ENCODE measurements at places on chromosomes 12 and 14.

GRCh38 chr12:100168562-100168961 lies 25.9 kb upstream of the BLTP3B start:
- DNase-seq, result no peak

- no peak for DNase-seq
Observed at GRCh38 chr12:121212875-121213274, 2.9 kb downstream of the P2RX4 start.

DNA sequence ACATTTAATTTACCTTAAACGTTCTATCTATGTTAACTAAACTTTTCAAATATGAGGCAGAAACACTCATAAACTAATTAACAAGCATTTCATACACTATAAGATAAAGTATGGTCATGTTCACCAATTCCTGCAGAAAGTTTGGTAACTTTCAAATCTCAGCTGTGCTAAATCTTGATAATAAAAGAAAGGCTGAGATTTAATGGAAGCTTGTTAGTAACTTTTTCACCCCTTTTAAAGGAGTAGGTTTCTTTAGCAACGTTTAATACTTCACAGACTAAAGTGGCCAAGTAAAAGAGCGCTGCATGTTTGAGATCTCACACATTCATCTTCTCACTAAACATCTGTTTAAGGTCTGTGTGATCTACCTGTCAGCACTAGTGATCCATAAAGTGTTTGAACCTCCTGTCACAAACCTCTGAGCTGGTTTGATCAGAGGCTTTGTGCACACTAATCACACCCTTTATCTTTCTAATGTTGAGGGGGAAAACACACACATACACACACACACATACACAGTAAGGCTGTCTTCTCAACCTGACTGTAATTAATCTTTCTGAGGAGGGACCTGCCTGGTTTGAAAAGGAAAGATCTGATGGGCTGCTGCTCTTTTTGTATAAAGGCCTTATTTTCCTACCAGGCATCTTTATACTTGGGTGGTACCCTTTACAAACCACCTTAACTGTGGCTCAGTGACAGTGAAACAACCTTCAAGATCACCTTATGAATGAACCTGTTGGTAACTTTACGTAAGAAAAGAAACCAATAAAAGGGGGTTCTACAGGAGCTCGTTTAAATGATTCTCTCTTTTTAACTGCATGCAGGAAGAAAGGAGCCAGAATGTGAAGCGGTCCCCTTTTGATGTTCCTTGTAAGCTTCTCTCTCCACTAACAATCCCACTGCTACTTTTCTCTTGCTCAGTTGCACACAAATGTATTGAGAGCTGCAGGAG lies 244.2 kb downstream of the SOX5 start:
- no peak for DNase-seq

DNA sequence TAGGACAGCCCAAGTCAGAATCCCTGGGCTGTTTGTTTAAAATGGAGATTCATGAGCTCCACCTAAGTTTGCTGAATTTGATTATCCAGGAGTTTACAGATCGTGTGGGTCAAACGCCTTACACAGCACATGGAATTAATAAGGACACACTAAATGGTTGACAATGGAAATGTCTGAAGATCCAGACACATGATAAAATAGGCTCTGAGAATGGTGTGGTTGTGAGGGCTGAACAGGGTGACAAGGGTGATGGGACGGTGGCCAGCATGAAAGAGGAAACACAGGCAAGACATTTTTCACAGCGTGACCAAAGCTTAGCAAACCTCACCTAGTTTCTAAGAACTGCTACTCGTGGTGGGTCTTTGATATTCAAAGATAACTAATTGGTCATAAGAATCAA lies 12.5 kb downstream of the VWF start:
- DNase-seq, result no peak

GRCh38 chr12:49733219-49734017 lies 7.9 kb upstream of the TMBIM6 start:
- no peak for DNase-seq

- no peak for DNase-seq
Observed at GRCh38 chr12:15115434-15115833, 105.8 kb downstream of the RERG start.

DNA sequence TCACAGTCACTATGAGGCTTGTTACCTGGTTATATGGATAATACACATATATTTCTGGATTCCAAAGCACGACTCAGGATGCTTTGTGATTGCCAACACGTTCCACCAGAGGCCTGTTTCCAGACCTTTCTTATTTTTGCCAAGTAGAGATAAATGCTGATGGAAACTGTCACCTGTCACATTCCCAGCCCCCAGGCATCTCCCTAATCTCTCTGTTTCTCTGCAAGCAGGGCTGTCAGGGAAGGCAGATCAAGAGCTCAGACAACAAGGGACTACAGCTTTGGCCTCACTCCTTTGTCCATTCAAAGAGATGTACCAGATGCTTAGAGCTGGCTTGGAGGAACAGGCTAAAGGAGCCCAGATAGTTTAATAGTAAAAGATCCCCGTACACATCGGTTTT lies 21.8 kb upstream of the DDHD1 start:
- DNase-seq, result no peak

DNA sequence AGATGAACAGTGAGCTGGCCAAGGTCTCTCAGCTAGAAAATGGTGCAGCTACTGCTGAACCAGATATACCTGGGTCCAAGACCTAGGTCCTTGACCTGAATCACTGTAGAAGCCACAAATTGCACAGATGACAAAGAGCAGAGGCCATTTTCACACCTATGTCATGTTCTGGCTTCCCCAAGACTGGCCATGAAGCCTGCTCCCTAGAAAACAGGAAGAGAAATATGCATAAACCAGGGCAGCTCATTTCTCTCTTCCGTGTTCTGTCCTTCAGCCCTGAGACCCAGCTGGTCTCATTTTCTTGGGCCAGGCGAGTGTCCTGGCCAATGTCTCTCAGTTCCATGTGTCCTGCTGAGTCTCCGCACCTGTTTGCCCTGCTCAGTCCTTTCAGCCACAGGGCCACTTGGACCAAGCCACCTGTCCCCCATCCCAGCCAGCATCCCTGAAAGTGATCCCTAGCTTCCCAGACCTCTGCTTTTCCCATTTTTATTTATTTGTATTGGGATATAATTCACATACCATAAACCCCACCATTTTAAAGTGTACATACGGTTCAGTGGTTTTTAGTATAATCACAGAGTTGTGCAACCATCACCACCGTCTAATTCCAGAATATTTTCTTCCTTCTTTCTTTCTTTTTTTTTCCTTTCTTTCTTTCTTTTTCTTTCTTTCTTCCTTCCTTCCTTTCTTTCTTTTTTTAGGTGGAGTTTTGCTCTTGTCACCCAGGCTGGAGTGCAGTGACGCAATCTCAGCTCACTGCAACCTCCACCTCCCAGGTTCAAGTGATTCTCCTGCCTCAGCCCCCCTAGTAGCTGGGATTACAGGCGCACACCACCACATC lies 27.0 kb downstream of the P2RX7 start:
- DNase-seq, result no peak

DNA sequence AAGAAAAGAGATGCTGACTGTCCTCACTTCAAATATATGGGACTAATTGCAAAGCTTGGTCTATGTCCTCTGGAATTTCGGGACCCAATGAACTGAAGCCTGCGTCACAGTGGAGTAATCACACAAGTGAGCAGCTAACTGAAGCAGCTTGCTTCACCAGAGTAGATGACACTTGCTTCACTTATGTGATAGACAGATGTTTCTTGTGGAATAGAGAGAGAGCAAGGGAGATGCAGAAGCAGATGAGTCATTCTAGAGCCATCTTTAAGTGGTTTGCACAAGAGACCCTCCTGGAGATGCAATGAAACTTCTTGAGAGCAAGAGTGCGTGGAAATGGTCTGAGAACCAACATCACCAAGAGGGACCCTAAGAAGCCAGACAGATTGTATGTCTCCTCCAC lies 1537.1 kb upstream of the FLRT2 start:
- no peak for DNase-seq

DNA sequence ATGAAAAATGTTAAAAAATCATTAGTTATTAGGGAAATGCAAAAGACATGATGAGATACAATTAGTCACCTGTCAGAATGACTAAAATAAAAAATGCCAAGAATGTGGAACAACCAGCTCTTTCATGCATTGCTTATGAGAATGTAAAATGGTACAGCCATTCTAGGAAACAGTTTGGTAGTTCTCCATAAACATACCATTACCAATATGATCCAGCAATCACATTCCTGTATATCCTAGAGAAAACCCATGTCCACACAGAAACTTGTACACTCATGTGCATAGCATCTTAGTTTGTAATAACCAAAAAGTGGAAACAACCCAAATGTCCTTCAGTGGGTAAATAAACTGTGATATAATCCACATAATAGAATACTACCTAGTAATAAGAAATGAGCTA lies 245.7 kb downstream of the FUT8 start:
- DNase-seq, result no peak

- no peak for DNase-seq
Observed at GRCh38 chr12:127980585-127980984, 286.4 kb upstream of the TMEM132C start.

DNA sequence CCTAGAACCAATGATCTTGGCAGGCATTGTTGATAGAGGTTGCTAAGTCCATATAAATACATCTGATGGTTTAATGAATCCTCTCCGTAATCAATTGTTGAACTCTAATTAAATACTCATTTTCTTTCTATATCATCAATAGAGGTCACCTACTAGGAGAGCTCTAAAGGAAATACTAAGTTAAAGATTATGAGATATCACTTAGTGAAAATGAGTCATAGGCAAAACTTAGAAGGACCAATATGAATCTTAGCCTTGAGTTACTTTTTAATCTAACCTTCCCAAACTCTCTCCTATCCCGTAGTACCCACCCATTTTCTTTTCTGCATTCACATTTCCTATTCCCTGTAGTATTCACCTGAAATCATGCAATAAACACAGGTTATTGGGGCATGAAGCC lies 50.2 kb downstream of the MBIP start:
- no peak for DNase-seq

DNA sequence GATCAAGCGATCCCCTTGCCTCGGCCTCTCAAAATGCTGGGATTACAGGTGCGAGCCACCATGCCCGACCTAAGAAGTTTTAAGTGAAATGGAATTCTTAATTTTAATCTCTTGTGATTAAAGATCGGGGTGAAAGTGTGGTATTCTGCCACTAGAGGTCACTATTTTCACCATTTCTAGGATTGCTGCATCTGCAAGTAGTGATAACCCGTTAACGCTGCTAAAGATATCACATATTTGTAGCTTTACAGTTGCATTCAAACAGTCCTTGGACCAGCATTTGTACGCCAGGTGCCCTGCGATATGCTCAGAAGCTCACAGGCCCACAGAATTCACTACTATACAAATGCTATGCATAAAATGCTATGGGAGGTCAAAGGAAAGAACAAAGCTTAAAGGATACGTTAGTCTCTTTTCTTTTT lies 19.3 kb downstream of the CCDC62 start:
- no peak for DNase-seq

GRCh38 chr14:93153121-93153520 lies 31.6 kb downstream of the MOAP1 start:
- no peak for DNase-seq

DNA sequence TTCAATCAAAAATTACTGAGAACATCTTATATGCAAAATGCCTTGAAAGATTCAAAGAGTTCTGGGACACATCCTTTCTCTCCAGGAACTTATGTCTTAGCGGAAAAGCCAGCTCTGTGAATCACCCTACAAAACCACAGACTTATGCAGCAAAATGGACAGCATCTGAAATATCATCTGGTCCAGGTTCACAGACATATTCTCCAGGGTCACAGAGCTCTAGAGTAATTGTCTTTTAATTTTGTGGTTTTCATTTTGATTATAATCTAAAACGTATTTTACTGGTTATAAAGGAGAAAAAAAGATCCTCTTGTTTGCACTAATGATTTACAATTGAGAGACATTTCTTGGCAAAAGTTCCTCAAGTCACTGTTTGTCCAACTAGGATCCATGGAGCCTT lies 246.2 kb downstream of the MSRB3 start:
- DNase-seq, result no peak

DNA sequence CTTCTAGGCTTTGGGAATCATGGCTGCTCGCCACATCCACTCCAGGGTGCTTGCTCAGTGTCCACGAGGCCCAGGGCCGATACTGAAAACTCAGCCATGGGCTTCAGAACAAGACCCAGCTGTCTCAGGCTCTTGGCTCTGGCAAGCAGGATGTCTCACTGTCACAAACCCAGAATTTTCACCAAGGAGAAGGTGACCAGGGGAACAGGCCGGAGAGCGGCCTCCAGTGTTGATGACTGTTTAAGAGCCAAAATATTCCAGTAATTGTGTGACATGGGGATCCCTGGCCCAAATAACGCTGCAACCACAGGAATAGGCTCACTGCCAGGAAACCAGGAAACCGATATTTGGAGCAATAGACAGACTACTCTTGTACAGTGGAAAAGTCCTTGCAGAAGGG lies 9.8 kb upstream of the SERPINA5 start:
- DNase-seq, result no peak

DNA sequence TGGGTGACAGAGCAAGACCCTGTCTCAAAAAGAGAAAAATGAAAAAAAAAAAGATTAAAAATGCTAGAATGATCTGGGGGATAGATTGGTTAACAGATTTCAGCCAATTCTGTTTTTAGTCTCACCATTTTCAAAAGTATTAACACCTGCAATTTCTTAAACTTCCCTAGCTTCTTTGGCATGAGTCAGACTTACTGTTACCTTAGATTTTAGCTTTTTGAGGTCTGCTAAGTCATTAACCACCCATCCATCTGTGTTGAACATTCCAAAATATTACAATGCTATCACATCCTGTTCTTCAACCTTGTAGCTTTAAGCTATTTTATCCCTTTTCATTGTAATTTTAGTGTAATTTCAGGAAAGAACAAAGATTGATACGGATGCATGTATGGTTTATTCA lies 59.3 kb downstream of the PPP1R13B start:
- DNase-seq, result no peak

GRCh38 chr14:63276492-63277342 lies 42.0 kb downstream of the GPHB5 start:
- no peak for DNase-seq

- DNase-seq, result no peak
Observed at GRCh38 chr12:99553461-99553860, 94.1 kb upstream of the GARIN6 start.
